Mesendoderm (in vitro differentiated cells): ENCODE measurements at places on chromosomes 2 and 18.

DNA sequence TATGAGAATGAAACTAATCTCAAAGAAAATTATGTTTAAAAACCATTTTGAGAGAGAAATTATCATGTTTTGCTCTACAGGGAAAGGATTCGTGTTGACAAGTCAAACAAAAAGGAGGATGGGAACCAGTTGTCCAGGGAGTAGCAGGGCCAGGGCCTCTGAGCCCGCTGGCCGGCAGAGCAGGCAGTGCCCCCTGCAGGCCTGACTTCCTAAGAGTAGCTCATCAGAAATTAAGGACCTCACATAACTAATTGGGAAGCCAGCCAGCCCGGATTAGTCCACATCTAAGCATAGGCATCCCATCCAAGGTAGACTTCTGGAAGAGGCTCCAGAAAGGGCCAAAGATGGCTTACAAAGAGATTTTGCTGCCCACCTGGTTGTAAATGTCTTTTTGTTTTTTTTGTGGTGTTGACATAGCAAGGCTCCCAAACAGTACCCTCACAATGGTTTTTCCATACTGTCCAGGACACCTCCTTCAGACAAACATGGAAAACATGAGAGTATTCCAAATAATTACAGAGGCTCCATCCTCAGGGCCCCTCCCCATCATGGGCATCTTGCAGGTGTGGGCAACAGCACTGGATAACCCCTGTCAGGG lies 241.2 kb upstream of the TANK start:
- peak; percentile 79 for DNase-seq

DNA sequence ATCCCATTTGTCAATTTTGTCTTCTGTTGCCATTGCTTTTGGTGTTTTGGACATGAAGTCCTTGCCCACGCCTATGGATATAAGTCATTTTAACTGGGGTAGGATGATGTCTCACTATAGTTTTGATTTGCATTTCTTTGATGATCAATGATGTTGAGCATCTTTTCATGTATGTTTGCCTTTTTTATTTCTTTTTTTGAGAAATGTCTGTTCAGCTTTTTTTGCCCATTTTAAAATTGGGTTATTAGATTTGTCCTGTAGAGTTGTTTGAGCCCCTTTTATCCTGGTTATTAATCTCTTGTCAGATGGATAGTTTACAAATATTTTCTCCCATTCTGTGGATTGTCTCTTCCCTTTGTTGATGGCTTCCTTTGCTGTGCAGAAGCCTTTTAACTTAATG lies 75.3 kb downstream of the COMMD1 start:
- no peak for DNase-seq

- DNase-seq: no peak
Measured at GRCh38 chr2:30190637-30191036, 40.7 kb upstream of the LBH start.

DNA sequence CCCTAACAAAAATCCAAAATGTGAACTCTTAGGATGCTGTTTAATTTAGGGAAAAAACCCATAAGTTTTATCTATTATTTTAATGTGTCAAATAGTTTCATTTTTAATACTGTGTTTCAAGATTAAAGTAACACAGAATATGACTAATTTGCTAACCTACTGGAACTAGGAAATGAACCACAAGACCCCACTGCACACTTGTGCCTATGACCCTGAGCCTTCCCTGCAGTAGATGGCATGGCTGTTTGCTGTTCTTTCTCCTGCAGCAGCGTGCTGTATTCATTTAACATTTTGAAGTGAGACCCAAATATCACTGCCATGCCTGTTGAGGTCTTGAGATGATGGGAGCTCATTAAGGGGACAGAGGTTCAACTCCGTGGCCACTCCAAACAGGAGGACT lies 565.2 kb upstream of the NRP2 start:
- DNase-seq: no peak

DNA sequence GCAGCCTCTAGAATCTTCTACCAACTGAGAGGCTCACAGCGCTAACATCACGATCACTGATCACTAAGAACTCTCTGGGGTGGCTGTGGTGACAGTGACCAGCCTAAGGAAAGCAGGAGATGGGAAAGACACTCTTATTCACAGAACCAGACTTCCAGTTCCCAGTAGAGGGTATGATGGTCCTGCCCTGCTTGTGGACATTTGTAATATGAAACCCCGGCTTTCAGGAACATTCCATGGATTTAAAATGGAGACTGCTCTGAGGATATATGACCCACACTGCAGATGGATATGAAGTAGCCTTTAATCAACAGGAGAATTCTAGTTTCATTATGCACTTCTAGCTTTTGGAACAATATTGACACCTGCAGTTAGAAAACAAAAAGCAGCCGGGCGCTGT lies 131.8 kb downstream of the AFF3 start:
- no peak for DNase-seq

GRCh38 chr2:42770288-42771131 lies 6.6 kb upstream of the OXER1 start:
- DNase-seq: peak; percentile 92

DNA sequence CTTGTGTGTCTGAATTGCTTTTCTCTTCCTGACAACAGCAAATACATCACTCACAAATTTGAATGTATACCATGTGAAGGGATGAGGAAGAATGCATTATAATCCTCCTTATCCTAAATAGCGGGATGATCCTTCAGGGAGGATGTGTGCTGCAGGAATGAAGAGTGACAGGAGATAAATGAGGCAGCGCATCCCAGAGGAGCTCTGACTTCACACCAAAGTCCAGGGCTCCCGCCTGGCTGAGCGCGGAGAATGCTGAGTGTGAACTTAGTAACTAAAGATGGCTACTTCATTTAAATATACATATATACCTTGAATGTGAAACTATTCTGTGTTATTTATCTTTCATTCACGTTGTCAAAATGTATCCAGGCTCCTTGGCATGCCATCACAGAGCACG lies 145.2 kb upstream of the TPO start:
- DNase-seq: no peak

DNA sequence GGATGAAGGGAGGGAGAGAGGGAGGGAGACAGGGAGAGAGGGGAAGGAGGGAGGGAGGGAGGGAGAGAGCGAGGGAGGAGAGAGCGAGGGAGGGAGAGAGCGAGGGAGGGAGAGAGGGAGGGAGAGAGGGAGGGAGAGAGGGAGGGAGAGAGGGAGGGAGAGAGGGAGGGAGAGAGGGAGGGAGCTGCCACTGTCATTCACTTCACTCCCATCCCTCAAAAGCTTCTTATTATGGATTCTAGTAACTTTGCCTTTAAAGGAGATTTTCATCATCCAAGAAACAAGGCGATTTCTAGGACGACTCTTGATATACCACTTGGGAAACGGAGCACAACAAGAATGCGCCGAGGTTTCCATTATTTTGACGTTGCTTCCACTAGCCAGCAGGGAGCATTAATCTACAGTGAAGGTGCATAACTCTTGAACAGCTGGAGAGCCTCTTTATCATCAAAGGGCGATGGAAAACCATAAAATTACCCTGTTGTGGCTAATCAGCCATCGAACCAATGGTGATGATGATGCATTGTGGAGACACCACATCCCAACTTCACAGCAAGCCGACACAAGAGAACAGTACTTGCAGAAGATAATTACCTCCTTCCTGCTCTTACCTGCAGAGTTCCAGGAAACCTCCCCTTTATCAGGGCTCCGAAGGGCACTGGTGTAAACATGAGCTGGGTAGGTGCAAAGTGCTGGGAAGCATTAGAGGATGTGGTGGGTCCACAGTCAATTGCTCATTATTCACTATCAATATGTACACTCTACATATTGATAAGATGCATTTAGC lies 130.5 kb downstream of the EIPR1 start:
- peak; percentile 74 for DNase-seq

- DNase-seq: no peak
Measured at GRCh38 chr2:46116553-46116991, 180.6 kb upstream of the EPAS1 start.

DNA sequence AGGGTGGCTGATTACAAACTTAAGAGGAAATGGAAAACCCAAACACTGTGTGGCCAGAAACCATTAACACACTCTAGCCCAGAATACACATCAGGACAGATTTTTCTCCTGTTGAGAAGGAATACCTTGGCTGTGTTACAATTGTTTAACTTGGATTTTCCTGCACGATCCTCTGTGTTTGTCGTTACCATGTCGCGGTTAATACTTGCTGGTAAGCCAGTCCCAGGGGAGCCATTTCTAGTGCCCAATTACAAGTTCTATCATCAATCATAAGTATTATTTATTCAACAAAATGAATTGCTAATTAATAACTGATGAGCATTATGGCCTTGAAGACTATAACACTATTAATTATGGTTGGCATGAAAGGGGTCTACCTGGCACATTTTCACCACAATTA lies 146.8 kb downstream of the LNPK start:
- DNase-seq: no peak

GRCh38 chr2:61888267-61889055 lies at the start of gene CCT4:
TSS of gene CCT4 (minus strand) at chr2:61888656. CDS start at chr2:61888507, 149 bp downstream.
- DNase-seq: peak; percentile 90

GRCh38 chr2:3631851-3632659 lies 25.9 kb upstream of the ALLC start:
- no peak for DNase-seq

DNA sequence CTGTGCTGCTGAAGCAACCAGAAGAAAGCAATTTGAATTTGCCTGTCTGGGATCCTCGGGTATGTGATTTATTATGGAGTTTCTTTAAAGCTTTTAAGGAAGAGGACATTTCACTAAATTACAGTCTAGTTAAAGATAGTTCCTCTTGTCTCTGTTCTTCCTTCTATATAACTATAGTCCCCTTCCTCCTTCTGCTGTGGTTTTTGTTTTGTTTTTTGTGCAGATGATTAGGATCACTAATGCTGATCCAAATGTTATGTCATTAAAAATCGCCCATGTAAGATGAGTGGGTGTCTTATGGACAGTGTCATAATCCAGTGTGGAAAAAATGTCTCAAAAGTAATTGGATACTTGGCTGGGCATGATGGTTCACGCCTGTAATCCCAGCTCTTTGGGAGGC lies 24.7 kb downstream of the PAPOLG start:
- no peak for DNase-seq

DNA sequence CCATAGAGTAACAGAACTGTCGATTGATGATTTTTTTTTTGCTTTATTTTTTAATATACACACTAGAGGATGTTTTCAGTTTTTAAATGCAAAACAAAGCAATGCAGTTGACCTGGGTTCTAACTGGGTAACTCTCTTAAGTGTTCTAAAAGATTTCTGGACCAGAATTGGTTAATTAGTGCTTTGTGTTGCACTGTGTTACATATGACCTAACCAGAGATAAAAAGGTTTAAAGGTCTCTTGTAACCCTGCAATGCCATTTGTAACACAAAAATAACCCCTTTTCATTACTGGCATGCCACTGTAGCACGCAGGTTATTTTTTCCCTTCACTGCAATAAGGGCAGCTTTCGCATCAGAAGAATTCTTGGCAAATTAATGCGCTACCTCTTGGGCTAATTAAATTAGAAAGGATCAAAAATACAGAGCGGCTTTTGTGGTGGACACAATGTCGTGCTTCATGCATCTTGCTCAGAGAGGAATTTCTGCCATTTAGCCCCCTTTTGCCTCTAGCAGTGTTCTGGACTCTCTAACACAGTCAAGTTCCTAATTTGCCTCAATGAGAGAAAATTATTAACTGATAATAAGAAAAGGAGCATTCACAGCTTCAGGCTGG lies 250.8 kb upstream of the ZEB2 start:
- no peak for DNase-seq

GRCh38 chr18:9575558-9575957 lies 38.8 kb downstream of the PPP4R1 start:
- peak; percentile 75 for DNase-seq
